Amniotic stem cell (primary cell): ENCODE measurements at places on chromosomes 2 and 18.

DNA sequence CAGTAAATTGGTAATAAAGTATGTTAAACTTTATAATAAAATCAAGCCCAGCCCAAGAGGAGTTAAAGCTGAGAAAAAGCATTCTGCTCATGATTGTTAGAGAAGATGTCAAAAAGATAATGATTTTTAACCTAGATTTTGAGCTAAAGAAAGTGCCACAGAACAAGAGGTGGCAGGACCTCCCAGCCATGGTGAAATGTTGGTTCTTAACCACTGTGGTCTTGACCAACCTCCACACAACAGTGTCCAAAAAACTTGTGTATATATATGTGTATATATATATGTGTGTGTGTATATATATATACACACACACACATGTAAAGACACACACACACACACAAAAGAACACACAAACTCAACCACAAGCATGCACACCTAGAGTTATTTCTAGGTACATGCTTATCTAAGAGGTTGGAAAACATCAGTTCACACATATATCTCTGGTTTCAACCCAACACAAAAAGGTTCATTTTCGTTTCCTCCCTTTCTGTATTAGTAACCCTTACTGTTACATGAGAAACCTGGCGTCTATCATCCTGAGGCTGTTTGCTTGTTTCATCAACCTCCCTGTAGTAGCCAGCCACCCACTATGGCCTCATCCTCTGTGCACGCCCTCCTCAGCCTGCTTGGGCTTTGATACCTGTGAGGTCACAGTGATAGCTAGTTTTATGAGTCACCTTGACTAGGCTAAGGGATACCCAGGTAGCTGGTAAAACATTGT, 631.8 kb upstream of the ID2 start:
- no peak for DNase-seq

DNA sequence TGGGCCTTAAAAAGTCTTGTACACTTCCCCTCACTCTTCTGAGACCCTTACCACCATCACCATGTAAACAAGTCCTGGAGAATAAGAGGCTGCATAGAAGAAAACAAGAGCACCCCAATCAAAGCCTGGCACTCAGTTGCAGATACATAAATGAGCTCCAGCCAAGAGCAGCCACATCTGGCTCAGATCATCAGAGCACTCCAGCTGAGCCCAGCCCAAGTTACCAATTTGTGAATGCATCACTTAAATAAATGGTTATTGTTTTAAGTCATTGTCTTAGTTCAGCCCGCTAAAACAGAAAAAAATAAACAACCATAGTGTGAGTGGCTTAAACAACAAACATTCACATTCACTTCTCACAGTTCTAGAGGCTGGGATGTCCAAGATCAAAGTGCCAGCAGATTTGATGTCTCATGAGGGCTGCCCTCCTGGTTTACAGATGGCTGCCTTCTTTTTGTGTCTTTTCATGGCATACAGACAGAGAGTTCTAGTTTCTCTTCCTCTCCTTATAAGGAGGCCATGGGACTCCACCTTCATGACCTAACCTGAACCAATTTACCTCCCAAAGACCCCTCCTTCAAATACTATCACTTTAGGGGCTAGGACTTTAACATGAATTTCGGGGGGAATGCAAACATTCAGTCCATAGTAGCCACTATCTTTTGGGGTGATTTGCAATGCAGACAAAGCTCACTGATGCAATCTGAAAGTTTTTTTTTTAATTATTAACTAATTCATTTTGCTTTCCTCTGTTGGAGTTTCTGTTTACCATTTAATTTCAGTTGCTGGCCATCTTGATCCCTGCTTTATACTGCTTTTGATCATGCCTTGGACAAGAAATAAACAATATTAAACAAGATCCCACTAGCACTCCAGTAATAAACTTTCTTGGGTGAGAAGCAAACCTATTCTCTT, 187.5 kb upstream of the ACVR2A start:
- no peak for DNase-seq

DNA sequence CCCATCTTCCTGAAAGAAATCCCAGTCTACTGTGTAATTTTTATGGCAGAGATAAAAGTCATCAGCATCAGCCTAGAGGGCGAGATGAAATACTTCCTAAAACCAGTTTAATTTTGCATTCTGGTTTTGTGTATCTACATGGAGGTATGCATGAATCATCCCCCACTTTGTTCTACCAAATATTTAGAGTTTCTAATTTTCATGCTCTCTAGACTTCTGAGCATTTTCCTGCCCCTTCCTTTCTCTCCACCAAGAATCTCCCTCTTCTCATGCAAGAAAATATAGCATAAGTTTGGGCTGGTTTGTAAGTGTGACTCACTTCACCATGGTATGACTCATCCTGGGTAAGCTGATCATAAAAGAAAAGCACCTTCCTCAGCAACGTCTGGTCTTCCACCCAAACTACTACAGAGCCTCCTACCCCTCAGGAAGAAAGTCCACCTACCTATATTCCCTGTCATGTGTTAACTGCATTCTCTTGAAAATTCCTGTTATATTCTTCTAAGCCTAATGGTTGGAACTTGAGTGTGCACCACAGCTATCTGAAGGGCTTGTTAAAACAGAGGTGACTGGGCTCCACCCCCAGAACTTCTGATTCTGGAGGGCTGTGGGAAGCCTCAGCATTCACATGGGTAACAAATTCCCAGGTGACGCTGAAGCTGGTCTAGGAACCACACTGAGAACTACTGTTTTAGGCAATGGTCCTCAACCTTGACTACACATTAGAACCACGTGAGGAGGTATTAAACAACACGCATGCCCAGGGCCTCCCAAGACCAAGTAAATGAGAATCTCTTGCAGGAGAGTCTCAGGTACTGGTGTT, 37.4 kb upstream of the RAPGEF4 start:
- peak; percentile 88 for DNase-seq

- no peak for DNase-seq
These were observed 28.0 kb upstream of the SCLY start for GRCh38 chr2:238032755-238033337.

DNA sequence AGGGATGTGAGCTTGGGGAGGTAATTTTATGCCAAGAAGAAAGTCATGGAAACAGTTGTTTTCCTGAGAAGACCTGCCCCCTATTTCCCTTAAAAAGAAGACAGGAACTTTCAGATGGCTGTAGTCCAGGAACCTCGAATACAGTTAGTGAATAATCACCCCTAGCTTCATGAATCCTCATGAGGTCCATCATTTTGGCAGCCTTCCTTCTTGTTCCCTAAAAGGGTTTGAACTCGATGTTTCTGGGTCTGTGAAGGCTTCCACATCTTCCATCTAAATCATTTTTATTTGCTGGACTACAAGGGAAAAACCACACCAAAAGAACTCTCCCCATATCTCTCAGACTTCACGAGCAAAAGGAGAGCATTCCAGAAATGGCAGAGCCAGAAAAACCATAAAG, 290.8 kb downstream of the SLC4A3 start:
- DNase-seq, result no peak

DNA sequence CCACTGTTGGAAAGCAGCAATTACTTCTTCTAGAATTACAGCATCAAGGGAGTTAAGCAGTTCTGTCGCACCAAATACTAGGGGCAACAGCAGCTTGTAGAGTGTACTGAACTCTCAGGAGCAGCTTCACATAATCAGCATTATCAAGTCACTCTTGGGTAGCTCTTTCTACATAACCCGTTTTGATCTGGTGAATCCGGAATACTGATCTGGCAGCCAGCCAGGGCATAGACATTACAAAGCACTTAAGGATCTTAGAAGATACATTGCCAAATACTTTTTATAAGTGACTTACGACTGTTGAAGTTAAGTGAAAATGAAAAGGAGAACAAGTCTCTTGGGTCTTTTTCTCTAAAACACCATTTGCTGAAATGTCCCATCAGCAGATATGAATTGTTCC, 73.2 kb upstream of the NETO1 start:
- no peak for DNase-seq

DNA sequence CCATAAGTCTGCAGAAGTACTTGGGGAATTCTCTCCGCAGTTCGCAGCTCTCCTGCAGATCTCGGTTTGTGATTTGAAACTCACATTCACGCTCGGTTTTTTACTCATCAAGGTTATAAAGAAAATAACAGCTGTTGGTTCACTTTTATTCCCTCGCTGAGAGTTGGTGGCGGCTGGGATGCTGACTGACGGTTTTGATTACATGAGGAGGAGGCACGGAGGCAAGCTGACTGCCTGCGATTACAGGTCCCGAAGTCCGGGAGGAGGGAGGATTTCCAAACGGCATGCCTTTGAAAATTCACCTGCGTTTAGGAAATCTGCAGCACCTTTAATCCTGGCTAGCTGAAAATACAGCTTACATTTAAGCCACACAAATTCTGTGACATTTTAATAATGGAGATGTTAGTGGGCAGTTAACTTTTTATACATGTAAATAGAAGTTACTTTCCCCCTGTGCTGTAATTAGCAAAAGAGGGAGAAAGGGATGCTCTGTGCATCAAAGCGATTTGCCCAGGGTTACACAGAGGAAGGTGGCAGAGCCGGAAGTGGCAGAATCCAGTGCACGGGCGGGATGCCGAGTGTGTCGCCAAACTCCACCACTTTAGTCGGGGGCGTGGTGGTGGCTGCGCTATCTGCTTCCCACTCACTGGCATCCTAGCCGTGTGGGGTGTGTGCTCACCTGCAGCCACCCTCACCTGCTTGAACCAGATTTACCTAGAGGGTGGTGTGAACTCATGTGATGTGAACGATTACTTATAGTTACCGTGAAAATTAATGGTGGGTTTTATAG, 14.7 kb downstream of the AGAP1 start:
- no peak for DNase-seq

DNA sequence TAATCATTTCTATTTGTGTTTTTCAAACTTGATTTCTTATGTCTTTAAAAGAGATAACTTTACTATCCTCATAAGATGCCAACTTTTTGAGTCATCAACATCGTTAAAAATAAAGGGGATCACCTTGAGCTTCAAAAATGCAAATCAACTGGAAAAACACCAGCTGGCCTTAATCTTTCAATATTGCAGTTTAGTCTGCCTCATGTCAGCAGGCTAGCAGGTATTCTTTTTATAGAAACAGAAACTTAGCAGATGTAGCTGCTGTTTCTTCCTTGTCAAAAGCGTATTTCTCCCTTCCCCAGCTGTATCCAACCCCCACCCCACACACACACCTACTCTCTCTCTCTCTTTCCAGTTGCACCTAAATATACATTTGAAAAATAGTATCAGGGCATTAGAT, 154.1 kb upstream of the ZNF804A start:
- no peak for DNase-seq

GRCh38 chr18:6106091-6106685, 210.9 kb upstream of the TMEM200C start:
- DNase-seq, result no peak

GRCh38 chr2:23420840-23421476, 36.0 kb downstream of the KLHL29 start:
- no peak for DNase-seq

DNA sequence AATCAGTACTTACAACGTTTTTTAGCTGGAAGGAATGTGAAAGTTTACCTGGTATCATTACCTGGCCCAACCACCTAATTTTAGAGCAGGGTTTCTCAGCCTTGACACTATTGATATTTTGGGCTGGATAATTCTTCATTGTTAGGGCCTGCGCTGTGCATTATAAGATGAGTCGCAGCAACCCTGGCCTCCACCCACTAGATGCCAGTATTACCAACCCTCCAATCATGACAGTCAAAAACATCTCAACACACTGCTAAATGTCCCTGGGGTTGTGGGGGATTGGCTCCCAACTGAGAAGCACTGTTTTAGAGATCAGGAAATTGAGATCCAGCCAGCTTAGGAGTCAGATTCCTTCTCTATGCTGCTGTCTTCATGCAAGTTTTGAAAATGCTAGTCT, 265.3 kb upstream of the TCF4 start:
- no peak for DNase-seq

GRCh38 chr2:230660294-230661060, 52.2 kb upstream of the CAB39 start:
- DNase-seq, result no peak
